Osteoblast (primary cell): ENCODE measurements at places on chromosomes 3 and 15. TPM values are rescaled to one million over a fixed set of nuclear protein-coding genes. Genes with fewer than 3 reads are reported as not detected.

RPL35A gene
- 373 and 450 TPM in 2 replicates for total RNA-seq

OXSR1 gene
- total RNA-seq, result 44.2 and 50.3 TPM in 2 replicates

TM4SF1 gene
- total RNA-seq, result 209 and 210 TPM in 2 replicates

GRM2 gene
- under 0.01 TPM in 1 of 2 replicates, not detected in the other for total RNA-seq
